ENCODE measurements at places on chromosomes 12 and 14.

- DNase-seq: no peak
These were observed 267.6 kb upstream of the OR4E1 start for GRCh38 chr14:21940887-21941856.

DNA sequence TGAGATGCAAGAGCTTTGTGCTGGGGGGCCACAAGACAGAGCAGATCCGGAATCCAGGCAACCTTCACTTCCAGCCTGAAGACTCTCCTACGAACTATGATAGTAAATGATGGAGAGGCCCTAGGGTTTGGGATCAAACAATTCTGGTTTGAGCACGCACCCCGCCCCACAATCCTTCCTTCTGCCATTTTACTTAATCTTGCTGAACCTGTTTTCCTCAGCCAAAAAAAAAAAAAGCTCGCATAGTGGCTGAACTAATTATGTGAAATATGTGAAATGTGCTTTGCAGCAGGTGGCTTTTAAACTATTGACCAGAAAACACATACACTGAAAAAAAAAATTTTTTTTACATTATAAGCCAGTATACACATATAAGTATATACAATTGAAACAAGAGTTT is 667 bp upstream of the ITFG2 start:
- no peak for DNase-seq

GRCh38 chr12:116882742-116883141 is 1.5 kb upstream of the HRK start:
- no peak for DNase-seq

GRCh38 chr14:99420711-99421110 is 59.9 kb downstream of the SETD3 start:
- DNase-seq: no peak

- DNase-seq: no peak
These were observed 96.7 kb downstream of the SLC25A47 start for GRCh38 chr14:100419856-100420255.

GRCh38 chr12:51087818-51088217 is 4.4 kb upstream of the CSRNP2 start:
- no peak for DNase-seq

DNA sequence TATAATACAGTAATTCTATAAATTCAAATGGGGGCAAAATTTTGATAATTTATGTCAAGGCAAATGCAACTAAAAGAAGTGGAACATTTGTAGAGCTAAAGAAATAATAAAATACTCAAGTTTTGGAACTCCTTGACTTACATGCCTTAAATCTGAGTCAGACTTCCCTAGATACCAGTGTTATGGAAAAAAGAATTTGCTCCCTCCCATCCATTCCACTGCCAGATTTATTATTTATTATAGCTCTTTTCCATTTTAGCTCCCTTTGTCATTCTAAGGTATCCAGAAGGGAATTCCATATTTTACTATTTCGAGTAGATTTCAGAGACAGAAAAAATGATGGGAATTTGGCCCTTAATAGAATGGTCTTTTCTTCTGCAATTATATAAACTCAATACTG is 44.0 kb downstream of the RHOJ start:
- DNase-seq: no peak

GRCh38 chr14:23114120-23114458 is 5.0 kb downstream of the CEBPE start:
- no peak for DNase-seq

- DNase-seq: no peak
These were observed 121.8 kb downstream of the SUDS3 start for GRCh38 chr12:118498171-118498570.

DNA sequence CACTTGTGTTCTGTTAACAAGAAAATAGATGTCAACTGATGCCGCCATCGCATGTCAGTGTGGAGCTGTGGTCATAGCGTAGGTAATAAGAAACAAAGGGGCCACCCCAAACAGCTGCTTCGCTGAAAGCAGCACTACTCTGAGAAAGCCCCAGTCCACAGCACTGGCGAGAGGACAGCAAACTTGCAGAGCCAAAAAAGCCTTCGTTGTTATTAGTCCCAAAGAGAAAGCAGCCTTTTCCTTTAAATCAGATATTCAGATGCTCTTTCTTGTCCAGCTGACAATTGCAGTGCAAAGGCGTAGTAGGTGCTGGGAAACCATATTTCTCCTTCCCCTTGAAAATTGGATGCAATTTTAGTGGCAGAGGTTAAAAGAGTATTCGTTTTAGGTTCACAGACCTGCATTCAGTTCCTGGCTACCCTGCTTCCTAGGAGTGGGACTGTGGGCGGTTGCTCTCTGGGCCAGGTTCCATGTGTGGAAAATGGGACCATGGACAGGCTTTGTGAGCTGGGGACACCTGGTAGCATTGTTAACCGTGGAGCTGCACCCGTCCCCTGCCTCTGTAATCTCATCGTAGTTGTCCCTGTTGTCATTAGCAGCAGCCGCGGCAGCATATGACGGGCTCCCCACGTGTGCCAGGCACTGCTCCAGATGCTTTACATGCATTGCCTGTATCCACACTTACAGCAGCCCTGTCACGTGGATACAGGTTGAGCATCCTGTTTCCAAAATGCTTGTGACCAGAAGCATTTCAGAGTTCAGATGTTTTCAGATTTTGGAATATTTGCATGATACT is 54.2 kb downstream of the ELK3 start:
- DNase-seq: no peak

GRCh38 chr14:37145395-37145794 is 27.0 kb downstream of the SLC25A21 start:
- DNase-seq: no peak

GRCh38 chr12:73445658-73446324 is 1091.8 kb upstream of the ATXN7L3B start:
- DNase-seq: no peak

GRCh38 chr14:41605550-41606281 is 960 bp upstream of the LRFN5 start:
- DNase-seq: peak; percentile 71

DNA sequence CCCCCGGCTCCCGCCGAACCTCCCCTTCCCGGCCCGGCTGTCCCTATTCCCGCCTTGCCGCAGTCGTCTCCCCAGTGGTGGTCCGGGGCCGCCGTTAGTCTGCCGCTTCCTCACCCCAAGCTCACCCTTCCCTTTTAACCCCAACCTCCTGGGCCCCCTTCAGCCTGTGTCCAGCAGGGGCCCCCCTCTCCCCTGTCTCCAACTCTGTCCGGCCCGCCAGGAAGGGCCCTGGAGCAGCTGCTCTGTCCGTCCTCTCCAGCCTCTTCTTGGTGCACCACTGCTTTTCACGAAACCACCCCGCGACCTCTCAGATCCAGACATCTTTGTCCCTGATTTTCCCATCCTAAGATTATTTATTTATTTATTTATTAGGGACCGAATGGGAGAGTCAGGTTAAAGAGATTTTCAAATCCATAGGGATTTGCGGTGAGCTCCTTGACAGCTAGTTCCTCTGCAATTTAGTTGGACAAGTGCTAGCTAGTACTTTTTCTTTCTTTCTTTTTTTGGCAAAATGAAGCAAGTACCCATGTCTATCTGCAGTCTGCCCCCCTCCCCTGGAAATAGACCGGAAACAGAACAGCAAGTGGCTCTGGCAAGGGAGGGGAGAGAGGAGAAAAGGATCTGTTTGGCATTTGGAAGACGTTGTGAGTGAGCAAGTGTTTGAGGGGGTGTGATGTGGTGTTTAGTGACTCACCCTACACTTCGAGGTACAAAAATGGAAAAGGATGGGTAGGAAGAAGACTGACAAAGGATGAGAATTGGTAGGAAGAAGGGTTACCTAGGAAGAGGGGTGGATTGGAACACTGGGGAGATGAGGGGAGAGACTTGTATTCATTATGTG is 632 bp downstream of the UBR7 start:
- DNase-seq: peak; percentile 56
